Epithelial cell of proximal tubule (primary cell): ENCODE measurements at places on chromosomes 16 and 17. TPM values are rescaled to one million over a fixed set of nuclear protein-coding genes. Genes with fewer than 3 reads are reported as not detected.

Gene CAPN15
- total RNA-seq = 54.4 and 75.1 TPM in 2 replicates

Gene DOC2B
- 18.1 and 29.7 TPM in 2 replicates for total RNA-seq

Gene TCAP
- 0.07 TPM in 1 of 2 replicates, not detected in the other for total RNA-seq

Gene XPO6
- 132 and 168 TPM in 2 replicates for total RNA-seq

Gene CIITA
- total RNA-seq = 0.14 TPM in 1 of 2 replicates, not detected in the other

Gene CHD9NB
- 0.07 and 1.5 TPM in 2 replicates for total RNA-seq

Gene ARL5C
- not detected in 2 replicates for total RNA-seq

Gene LLGL2
- total RNA-seq = 37.0 and 64.7 TPM in 2 replicates

Gene PRAC1
- total RNA-seq = not detected in 2 replicates

Gene CHRNE
- 1.0 TPM in 1 of 2 replicates, not detected in the other for total RNA-seq

Gene PYCARD
- total RNA-seq = 22.0 and 43.5 TPM in 2 replicates

Gene FTSJ3
- total RNA-seq = 71.7 and 86.2 TPM in 2 replicates

Gene NPIPA5
- 1.1 and 2.1 TPM in 2 replicates for total RNA-seq
